ENCODE measurements at places on chromosomes 11 and 22. TPM values are rescaled to one million over a fixed set of nuclear protein-coding genes. Genes with fewer than 3 reads are reported as not detected.

DNA sequence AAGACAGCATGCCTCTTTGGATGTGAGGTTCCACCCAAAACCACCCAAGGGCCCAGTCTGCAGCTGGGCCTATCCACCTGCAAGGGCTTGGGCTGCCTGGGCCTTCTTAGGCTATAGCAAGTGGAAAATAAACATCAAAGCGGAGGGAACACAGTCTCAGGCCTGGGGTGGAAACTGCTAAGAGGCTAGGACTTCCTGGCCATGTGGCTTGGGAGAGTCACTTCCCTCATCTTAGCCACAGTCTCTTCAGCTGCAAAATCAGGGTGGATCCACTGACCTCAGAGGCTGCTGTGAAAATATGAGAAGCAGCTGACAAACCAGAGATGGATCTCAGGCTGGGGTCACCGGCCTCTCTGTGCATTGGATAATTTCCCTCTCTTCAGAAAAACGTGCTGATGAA, 30.6 kb upstream of the TFIP11 start:
- no peak for DNase-seq

- DNase-seq = no peak
These were observed 7.5 kb downstream of the ME3 start for GRCh38 chr11:86664930-86665329.

GRCh38 chr11:104619751-104620150, 278.5 kb downstream of the CASP12 start:
- no peak for DNase-seq

Gene ANGPTL5
- total RNA-seq = 0.77 TPM

DNA sequence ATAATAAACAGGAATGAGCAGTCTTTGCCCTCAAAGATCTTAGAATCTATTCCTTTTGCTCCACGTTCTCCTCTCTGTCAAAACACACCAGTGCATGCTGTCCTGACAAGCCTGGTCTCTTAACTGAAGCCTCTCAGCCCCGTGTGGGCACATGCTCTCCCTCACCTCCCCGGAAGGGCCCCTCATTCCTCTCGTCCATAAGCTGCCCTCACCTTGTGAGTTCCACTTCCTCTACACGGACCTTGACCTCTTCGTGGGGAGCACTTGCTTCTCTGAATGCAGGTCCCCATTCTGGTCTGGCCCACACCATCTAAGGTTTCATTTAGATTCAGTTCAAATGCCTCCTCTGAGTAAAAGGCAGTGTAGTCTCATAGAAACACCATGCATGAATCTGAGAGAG, 412.3 kb upstream of the SYN3 start:
- no peak for DNase-seq

- no peak for DNase-seq
These were observed 3.1 kb upstream of the CPT1A start for GRCh38 chr11:68844801-68845200.

GRCh38 chr22:20159076-20159475, 8.2 kb upstream of the CCDC188 start:
- DNase-seq = no peak

DNA sequence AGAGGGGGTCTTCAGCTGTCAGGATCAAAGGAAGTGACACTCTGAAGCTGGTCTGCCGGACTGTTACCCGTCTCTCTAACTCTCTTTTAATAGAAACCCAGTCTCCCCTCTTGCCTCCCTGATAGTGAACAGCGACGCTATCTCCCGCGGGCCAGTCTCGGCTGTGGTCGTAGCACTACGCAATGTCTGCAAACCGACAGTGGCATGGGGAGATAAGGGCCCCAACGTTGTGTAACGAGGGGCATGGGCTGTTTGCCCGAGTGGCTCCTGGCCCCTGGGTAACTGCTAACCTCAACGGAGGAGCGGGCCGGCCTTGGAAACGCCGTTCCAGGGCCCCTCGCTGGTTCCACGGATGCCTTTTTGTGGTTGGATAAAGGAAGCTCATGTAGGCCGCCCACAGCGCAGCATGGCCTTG, 23.3 kb downstream of the ZBTB16 start:
- peak; percentile 63 for DNase-seq

Gene TRIM49C
- not detected for total RNA-seq

Gene TRIM48
- not detected for total RNA-seq

DNA sequence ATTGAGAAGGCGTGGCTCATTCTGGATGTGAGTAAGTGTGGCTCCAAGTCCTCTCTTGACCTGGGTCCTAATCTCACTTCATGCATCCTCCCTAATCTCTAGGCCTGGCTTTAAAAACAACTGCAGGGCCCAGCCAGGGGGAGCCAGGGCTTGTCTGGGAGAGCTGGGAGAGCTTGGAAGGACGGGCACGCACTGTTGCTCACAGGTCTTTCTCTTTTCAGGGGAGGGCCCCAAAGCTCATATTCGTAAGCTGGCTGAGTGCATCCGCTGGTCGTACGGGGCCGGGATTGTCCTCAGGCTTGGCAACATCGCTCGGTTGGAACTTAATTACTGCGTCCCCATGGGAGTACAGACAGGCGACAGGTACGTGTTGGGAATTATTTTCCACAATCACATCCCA, 34.1 kb upstream of the PARVB start:
- no peak for DNase-seq

Gene APOA4
- not detected for total RNA-seq

Gene RBMXL2
- not detected for total RNA-seq

Gene KDM4D
- 0.59 TPM for total RNA-seq

Gene GGA1
- total RNA-seq = 28.5 TPM

- DNase-seq = peak; percentile 70
These were observed 53.3 kb downstream of the CERK start for GRCh38 chr22:46684706-46685105.

- DNase-seq = no peak
These were observed 38.6 kb downstream of the SCGB1A1 start for GRCh38 chr11:62457478-62457877.

DNA sequence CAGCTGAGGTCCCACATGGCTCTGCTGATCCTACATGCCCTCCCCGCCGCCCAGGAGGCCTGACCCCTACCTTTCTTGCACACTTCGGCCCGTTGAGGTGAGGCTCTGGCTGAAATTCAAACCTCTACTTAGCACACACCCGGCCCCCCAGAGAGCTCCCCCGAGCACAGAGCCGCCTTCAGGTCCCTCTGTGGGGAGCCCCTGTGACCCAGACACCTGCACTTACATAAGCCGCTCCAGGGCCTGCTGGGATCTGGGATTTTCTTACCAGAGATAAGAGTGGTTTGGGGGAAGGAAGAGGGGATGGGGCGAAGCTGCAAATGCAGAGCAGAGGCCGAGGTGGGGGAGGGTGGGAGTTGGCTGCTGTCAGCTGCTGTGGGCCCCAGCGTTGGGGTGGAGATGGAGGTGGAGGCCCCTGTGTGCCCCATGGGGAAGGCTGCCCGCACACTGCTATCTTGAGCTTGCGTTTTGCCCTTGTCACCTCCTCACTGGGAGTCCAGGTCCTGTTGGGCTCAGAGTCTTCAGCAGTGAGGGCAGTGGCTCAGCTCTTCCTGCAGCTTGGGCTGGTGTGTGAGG, 30.6 kb downstream of the CAPN1 start:
- DNase-seq = no peak

Gene CD3G
- 0.27 TPM for total RNA-seq

DNA sequence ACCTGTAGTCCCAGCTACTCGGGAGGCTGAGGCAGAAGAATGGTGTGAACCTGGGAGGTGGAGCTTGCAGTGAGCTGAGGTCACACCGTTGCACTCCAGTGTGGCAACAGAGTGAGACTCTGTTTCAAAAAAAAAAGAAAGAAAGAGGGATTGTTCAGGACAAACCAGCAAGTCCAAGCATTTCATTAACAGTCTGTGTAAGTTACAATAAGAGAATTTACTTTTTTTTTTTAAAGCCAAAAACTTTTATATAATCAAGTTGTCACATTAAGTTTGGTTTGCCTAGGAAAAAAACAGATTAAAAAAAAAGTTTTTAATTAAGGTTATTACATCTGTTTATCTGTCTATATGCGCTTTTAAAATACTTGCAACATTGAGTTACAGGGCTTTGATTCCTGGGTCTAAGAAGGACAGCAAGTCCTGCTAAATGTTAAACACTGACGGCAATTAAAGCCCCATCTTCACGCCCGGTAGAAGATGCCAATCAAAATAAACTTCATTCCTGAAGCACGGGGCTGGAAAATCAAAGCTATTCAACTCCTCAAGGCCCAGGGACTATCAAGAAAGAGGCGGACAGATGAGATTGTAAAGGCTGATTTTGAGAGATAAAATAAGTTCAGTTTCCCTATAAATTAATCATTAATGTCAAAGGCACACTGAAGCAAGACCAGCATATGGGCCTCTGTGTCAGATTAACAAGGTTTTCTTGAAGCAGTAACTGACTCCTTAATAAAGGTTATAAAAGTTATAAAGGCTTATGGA, 10.7 kb downstream of the TMEM138 start:
- DNase-seq = no peak

DNA sequence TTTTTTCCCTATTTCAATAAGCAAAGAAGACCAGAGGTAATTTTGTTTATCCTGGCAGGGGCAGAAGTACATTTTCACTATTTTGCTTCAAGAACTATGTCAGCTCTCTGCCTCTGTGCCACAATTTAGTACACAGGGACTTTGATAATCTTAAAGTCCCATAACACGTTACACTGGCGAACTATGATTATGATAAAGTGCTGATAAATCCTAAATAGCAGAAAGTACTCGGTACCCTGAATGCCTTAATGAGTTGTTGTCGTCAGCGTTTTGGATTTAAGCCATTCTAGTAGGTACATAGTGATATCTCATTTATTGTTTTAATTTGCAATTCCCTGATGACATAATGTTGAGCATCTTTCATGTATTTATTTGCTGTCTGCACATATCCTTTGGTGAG, 16.6 kb upstream of the PHOX2A start:
- no peak for DNase-seq

DNA sequence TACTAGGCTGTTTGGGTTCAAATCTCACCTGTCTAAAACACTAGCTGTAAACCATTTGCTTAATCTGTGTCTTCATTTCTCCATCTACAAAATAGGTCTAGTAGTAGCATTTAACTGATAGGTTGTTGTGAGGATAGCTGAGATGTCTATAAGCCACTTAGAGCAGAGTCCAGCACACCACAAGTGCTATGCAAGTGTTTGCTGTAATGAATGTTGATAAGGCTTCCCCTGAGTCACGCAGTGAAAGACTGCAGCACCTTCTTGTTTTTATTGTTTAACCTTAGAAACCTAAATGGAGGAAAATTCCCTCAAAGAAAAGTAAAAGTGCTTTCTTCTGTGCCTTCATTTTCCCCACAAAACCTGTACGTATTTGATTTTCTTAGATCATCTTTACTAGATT, 23.1 kb upstream of the LDHA start:
- no peak for DNase-seq

Data from left ventricle myocardium superior (tissue), 1 donor.